ENCODE measurements at places on chromosomes 16 and 17. TPM values are rescaled to one million over a fixed set of nuclear protein-coding genes. Genes with fewer than 3 reads are reported as not detected.

RNPS1 gene
- total RNA-seq: 85.7 TPM

KRT33A gene
- total RNA-seq: not detected

KCNG4 gene
- not detected for total RNA-seq

KRTAP17-1 gene
- not detected for total RNA-seq

ZNF778 gene
- total RNA-seq: 8.7 TPM

CETP gene
- not detected for total RNA-seq

DNA sequence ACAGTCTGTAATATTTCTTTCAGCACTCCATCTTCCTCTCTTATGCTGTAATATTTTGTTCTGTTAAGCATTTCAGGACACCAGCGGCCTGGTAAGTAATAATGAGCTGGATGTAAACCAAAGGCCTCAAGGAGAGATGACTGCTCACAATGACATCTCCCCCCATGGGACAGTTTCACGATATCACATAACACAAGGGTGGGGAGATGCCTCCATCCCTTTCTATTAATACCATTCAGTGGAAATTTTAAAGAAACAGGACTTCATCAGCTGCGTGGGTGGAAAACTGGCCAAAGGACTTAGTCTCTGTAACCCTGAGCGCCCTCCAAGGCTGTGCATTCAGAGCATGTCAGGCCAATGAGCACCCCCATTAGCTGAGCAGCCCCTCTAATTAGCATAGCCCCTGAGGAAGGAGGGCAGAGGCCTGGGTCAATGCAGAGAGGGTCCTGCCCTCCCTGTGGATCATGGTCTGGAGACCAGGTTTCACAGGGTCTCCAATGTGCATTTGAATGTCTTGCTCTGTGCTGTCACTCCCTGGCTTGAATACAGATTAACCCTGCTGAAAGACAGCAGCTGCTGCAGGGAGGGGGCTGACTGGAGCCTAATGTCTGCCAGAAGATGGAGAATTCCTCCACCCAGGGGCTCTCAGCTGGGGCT is 156.4 kb downstream of the HS3ST2 start:
- DNase-seq: no peak

DNA sequence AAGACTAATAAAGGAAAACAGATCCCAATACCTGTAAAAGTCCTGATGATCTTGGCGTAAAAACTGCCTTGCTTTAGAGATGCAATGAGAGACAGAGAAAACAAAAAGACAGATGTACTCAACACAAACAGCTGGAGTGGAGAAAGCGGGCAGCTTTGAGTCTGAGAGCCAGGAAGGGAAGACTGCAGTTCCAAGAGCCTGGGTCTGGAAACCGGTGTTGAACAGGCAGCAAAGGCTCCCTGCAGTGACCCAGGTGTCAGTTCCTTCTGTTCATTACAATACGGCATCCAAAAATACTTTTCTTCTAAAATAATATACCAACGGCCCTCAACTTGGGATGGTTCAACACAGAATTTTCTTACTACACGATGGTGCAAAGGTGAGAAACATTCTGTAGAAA is 29.6 kb downstream of the VPS53 start:
- DNase-seq: no peak

DNA sequence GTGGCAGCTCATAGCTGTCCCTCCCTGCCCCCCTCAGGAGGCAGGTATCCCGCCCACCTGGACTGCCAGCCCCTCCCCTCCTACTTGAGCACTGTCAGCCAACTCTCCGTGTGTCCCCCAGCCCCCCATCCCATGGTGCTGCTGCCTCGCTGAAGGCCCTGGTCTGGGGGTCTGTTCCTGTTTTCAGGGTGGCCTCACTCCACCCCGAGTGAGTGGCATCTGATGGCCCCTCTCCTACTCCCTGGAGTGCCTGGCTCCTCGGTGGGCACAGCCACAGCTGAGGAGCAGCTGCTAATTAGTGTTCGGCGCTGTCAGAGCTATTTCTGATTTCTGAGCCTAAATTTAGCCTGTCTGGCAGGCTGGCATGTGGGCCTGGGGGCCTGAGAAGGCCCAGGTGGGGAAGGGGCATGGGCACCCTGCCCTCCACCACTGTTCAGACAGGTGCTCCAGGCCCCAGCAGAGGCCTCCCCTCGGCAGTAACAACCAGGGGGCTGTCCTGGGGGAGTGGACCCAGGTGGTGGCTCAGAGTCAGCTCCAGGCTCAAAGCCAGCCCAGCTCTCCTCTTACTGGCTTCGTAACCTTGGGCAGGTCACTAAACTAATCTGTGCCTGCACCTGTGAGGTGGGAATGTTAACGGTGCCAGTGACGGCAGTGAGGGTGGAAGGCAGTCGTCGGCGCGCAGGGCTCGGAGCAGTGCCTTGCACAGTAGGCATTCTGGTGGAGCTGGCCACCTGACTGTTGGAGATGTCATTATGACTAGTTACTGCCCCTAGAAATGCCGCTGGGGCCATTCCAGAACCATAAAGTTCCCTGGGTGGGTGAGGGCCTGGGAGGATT is 6.5 kb downstream of the FMNL1 start:
- DNase-seq: no peak

DNA sequence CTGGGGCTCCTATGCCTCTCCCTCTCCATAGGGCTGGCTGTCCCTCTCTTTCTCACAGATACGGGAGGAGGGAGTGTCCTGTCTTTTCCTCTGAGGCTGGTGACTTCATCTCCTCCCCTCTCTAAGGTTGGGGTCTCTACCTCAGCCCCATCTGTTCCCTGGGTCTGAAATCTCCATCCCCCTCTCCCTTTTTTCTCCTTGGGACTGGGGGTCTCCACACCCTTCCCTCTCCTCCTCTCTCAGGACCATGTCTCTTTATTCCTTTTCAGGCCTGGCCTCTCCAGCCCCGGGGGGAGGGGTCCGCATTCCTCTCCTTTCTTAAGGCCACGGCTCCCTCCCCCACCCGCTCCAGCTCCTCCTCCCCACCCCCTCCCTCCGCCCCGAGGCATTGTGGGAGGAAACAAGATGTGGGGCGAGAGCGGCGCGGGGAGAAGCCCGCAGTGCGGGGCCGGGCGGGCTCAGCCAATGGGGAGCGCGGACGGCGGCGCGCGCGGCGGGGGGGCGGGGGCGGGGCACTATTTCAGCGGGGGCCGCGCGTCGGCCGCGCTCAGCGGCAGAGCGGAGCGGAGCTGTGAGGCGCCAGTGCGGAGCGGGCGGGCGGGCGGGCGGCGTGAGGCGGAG is at the start of gene DYNLL2:
Gene DYNLL2, plus strand, starts transcription at position 550 of the 621 bp plus-strand sequence. CDS start 3,672 bp downstream, outside the sequence.
- DNase-seq: peak; percentile 87

- no peak for DNase-seq
Measured at GRCh38 chr16:77049577-77049976, 141.4 kb upstream of the MON1B start.

GRCh38 chr17:31629696-31630470 is 229.2 kb downstream of the COPRS start:
- DNase-seq: peak; percentile 73

DNA sequence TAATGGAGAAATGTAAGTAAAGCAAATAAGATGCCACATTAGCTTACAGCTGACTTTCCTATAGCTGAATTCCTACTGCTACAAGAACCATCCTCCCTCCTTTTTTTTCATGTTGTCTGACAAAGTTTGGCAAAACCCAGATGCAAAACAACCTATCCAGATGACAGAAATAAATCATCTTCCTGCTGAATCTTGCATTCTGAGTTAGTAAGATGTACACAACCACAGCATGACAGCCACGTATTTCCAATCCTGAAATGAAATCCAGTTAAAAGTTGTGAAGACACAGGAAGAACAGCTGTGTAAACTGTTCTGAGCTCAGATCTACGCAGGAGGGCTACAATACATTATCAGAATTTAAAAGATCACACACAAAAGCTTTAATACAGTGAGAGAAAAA is 5.1 kb upstream of the DHX33 start:
- DNase-seq: peak; percentile 14

DNA sequence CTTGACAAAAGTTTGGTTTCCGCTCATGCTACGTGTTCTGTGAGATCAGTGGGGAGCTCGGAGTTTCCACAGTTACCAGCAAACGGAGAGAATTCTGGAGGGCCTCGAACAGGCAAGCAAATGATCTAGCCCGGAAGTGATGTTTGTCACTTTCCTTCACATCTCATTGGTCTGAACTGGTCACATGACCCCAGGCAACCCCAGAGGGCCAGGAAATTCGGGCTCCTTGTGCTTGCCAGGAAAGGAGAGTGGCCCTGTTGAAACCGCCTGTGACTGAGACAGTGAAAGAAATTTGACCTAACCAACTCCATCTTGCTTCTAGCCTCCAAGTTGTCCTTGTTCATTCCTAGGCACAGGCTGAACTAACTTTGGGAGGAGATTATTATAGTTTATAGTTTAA is 23.0 kb downstream of the SPPL2C start:
- no peak for DNase-seq

- peak; percentile 39 for DNase-seq
Measured at GRCh38 chr16:71537643-71538042, 11.4 kb downstream of the CHST4 start.

GRCh38 chr17:29263916-29264315 is 17.3 kb downstream of the CRYBA1 start:
- no peak for DNase-seq

DNA sequence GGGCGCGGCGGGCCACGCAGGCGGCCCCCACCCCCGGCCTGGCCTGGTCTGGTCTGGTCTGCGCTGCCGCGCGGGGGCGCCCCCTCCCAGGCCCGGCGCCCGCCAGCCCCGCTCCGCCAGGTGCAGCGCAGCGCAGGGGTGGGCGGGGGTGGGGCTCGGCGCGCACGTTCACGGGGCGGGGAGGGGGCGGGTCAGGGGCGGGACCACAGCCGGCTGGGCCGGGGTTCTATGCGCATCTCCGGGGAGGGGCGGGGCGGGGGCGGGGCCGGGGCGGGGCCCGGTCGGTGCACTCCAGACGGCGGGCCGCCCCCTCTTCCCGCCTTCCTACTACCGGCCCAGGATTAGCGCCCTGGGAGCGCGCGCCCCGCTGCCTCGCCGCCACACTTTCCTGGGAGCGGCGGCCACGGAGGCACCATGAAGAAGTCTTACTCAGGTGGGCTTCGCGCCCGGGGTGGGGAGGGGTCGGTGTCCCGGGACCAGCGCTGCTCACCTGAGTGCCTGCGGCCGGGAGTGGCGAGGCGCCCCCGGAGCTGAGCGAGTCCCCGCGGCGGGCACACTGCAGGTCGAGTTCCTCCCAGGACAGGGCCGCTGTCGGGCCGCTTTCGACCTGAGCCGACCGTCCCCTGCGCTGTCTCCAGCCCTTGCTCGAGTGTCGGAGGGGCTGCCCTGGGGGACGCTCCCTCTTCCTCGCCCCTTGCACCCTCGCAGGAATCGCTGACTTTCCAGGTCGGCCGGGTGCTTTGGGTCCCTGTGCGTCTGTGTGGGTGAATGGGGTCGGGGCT is 140.5 kb downstream of the SEC14L1 start:
- DNase-seq: peak; percentile 60

DNA sequence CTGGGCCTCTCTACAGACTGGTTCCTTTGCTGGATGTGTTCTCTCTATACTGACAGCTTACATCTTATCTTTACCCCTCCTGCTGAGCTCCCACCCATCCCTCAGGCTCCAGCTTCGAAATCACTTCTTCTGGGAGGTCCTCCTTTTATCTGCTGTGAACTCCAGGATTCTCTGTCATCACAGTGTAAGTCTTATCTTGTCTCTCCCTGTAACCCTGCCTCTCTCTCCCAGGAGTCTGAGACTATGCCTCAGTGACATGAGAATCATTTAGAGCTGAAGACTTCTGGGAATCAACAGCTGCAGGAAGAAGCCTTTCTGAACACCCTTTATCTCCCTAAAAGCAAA is 148.1 kb upstream of the HS3ST3A1 start:
- no peak for DNase-seq

DNA sequence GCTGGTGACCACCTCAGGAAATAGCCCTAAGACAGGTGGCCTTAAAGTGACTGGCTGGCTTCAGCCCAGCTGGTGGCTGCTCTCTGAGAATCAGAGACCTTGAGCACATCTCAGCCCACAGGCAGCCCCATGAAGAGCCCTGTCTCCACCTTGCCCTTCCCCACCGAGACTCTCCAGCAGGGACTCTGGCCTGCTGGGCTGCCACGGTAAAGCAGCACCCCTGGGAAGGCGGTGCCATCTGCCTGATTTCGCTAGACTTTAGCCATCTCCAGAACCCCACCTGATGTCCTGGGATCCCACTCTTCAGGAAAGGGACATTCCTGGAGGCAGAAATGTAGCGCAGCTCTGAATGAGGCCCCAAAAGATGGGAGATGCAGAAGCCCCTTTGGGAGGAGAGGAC is 45.2 kb upstream of the LGALS9 start:
- DNase-seq: no peak

GRCh38 chr17:16912021-16912962 is 59.6 kb downstream of the TNFRSF13B start:
- no peak for DNase-seq

GRCh38 chr17:40818733-40819527 is 3.5 kb downstream of the KRT10 start:
- peak; percentile 86 for DNase-seq

GRCh38 chr16:4179763-4180260 is 62.1 kb downstream of the SRL start:
- peak; percentile 67 for DNase-seq

DNA sequence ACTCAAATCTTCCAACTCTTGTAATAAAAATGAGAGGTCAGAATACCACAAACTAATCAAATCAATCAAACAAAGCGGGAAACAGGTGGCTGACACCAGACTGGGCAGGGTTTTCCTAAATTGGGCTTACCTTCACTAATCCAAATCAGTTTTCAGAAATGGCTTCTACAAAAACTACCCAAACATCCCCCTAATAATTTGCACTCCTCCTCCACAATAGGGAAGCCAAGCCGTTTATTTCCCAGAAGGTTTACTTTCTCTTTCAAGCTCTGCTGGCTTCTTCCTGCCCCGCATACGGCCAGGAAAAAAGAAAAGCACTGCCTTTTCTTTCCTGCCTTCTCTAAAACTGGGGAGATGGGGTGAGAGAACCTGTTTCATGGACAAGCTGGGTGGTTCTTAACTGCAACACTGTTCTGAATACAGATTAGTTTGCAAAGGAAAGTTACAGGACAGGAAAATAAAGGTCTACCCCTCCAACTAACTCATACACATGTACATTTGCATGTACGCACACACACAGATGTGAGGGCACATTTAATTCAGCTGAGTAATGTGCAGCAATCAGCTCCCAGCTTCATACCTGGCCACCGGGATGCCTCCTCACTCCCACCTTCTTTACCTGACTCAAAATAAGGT is 9.2 kb downstream of the STAT3 start:
- DNase-seq: peak; percentile 68

- DNase-seq: no peak
Measured at GRCh38 chr17:49977463-49978389, 8.7 kb downstream of the DLX4 start.

DNA sequence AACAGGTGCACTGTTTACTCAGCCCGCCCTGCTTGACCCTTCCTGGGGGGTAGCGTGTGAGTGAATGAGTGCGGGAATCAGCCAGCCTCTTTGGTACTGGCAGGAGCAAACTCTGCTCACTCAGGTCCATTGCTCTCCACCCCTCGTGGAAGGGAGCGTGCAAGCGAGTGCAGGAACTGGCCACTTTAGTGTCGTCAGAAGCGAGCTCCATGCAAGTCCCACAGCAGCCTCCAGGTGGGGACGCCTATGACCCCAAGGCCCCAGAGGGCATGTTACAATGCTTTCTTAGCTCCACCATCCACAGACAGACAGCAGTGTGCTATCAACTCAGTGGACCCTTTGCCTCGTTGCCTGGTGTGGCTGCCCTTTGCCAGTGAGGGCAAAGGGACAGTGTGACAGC is 1025.1 kb upstream of the CDH8 start:
- no peak for DNase-seq

- DNase-seq: no peak
Measured at GRCh38 chr17:45313996-45314740, 2.7 kb downstream of the MAP3K14 start.

All from fibroblast of villous mesenchyme (primary cell).